NAMALWA (cell line): ENCODE measurements at places on chromosomes 2 and 18.

GRCh38 chr18:75256376-75256775 lies 45.8 kb downstream of the TSHZ1 start:
- DNase-seq = no peak

DNA sequence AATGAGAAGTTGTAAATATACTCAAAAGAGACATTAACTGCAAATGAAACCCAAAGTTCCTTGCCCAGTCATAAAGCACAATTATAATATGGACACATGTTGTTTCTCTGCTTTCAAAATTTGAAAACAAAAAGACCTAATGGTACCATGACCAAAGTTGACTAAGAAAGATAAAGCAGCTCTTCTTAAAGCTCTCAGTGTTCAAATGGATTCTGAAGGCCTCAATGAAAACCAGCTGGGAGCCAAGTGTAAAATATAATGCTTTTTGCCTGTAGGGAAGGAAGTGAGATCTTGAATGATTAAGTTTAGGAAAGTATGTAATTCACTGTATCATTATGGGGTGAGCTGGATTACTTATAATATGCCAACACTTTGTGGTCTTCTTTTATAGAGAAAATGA lies 178.6 kb downstream of the SATB2 start:
- DNase-seq = no peak

- DNase-seq = no peak
These were observed 820.0 kb downstream of the CPS1 start for GRCh38 chr2:211376410-211376809.

DNA sequence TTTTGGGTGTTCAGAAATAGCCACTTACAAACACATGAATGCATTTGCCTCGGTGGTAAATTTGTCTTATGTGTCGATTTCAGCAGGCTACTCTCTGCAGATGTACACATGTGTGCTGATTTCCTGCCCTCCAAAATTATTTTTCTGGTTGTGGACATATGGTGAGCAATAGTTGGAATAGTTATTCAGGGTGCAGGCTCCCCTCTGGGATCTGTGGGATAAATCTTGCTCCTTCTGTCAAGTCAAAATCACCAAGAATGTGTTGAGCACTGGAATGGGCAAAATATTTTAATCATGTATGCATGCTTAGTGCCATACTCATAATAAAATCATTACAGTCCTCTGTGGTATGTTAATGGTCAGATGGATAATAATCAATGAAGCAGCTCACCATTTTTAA lies 684.5 kb downstream of the BCL11A start:
- DNase-seq = no peak

- no peak for DNase-seq
These were observed 103.0 kb downstream of the AP1S3 start for GRCh38 chr2:223734346-223734745.

DNA sequence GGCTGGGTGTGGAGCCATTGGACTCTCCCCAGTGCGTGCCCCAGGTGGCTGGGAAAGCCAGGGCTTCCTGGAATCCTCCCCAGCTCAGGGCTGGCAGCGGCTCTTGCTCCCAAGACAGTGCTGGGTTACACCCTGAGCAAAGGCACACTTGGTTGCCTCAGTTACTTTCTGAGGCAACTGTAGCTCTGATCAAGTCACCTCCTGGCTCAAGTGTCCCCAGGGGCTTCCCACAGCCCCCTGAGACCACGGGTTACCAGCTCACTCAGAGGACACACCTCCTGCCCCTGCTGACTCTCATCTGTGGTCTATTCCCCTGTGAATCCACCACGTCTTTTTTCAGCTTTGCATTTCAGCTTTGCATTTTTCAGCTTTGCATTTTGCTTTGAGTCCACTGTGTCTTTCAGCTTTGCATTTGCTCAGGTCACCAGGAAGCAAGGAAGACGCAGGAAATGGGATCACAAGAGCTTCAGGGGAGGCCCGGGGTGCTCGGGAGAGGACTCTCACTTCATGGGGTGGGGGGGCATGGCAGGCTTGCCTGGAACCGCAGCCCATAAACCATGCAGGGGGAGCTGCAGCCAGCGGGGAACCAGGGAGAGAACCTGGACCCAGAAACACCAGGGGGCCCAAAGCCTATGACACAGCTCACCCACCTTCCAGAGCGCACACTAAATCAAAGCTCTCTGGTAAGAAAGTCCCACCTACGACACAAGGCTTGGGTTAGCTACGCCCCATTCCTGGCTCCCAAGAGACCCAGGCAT lies 138.0 kb upstream of the ASB18 start:
- peak; percentile 94 for DNase-seq

DNA sequence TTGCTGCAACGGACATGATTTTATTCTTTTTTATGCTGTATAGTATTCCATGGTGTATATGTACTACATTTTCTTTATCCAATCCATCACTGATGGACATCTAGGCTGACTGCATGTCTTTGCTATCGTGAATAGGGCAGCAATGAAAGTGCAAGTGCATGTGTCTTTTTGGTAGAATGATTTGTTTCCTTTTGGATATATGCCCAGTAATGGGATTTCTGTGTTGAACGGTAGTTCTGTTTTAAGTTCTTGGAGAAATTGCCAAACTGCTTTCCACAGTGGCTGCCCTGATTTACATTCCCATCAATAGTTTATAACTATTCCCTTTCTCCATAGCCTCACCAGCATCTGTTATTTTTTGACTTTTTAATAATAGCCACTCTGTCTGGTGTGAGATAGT lies 99.7 kb upstream of the CRIM1 start:
- no peak for DNase-seq

GRCh38 chr2:41527525-41528323 lies 520.1 kb upstream of the PKDCC start:
- DNase-seq = no peak

- DNase-seq = no peak
These were observed 280.0 kb downstream of the GULP1 start for GRCh38 chr2:188571543-188572303.
